Activated CD4-positive, alpha-beta T cell treated with anti-CD3 and anti-CD28 coated beads, Interleukin-2, Interleukin-4, amounts not matched to agents 100 ng/mL and 50 ng/mL, durations not matched to agents 16 hours and 8 hours (primary cell): ENCODE measurements at places on chromosomes 2 and 18.

GRCh38 chr2:147663962-147664361, 180.9 kb upstream of the ACVR2A start:
- DNase-seq, result peak; percentile 11

- no peak for DNase-seq
Observed at GRCh38 chr2:39065616-39066015, 55.2 kb downstream of the SOS1 start.

GRCh38 chr2:145000376-145000775, 480.5 kb upstream of the ZEB2 start:
- DNase-seq, result no peak

DNA sequence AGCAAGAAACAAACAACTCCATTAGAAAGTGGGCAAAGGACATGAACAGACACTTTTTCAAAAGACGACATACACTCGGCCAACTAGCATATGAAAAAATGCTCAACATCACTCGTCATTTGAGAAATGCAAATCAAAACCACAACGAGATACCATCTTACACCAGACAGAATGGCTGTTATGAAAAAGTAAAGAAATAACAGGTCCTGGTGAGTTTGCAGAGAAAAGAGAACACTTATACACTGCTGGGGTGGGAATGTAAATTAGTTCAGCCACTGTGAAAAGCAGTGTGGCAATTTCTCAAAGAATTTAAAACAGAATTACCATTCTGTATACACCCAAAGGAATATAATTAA, 130.5 kb downstream of the PLCL1 start:
- peak; percentile 40 for DNase-seq

DNA sequence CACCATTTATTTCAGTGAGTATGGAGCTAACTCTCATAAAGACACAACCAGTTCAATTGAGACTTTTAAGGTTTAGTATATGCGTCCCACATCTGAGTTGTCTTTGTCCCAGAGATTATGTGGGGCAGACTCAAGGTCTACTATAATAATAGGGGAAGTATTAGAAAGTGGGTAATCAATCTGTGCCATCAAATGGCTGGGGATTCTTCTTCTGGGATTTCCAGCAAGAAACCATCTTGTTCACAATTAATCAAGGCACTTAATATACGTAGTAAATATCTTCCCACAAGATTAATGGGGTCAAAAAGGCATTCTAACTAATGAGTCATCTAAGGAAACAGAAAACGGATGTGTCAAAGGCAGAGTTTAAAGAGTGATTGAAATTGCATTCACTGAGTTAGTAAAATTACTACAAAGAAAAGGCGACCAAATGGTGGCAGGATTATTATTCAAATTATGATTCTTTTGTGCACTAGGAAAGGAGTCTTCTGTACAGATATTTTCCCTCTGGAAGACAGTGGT, 179.8 kb upstream of the REG3G start:
- DNase-seq, result no peak

GRCh38 chr2:24110660-24111303, 12.4 kb downstream of the PFN4 start:
- DNase-seq, result no peak

DNA sequence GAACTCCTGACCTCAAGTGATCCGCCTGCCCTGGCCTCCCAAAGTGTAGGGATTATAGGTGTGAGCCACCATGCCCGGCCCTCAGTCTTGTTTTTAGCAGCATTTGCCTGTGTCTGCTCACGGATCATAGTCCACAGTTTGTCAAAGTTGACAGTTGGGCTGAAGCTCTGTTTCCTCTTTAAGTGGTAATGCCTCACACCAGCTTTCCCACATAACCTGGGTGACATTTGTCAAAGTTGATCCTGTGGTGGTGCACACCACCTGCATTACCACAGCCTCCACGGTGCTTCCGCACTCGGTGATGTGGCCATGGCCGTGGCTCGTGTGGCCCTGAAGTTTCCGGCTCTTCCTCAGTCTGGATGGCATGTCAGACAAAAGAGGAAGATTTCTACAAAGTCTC, 27.1 kb downstream of the RAB31 start:
- peak; percentile 15 for DNase-seq

- no peak for DNase-seq
Observed at GRCh38 chr2:172921532-172922236, 154.0 kb upstream of the MAP3K20 start.

DNA sequence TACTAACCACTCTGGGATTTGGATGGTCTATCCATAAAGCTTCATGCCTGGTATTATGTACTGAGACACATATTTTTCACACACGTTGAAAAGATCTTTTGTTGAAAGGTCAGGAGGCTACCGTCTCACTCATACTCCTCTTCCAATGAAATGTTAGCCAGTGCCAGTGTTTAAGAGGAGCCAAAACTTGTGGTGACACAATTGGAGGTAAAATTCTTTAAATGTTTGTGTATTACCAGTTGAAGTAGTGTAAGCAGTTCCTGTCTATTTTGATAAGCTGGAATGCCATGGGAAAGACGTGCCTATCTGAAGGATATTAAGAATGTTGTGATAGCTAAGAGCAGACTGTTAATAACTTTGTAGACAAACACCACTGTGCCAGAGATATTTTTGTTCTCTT, 32.1 kb downstream of the MARCHF7 start:
- no peak for DNase-seq

DNA sequence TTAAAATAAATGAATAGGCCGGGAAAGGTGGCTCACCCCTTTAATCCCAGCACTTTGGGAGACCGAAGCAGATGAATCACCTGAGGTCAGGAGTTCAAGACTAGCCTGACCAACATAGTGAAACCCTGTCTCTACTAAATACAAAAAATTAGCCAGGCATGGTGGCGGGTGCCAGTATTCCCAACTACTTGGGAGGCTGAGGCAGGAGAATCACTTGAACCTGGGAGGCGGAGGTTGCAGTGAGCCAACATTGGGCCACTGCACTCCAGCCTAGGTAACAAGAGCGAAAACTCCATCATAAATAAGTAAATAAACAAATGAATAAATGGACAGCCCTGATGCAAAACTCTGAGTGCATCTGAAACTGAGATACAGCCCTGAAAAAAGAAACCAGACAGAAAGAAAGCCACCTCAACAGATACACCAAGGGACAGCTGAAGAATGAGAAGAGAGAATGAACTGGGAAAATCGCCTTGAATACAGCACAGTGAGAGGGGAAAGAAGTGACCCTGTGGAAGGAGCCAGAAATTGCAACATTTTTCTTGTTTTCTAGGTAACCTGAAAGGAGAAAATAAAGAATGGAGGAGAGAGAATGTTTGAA, 64.4 kb downstream of the TRABD2A start:
- DNase-seq, result no peak

GRCh38 chr18:32919799-32920198, 147.0 kb upstream of the KLHL14 start:
- peak; percentile 15 for DNase-seq

DNA sequence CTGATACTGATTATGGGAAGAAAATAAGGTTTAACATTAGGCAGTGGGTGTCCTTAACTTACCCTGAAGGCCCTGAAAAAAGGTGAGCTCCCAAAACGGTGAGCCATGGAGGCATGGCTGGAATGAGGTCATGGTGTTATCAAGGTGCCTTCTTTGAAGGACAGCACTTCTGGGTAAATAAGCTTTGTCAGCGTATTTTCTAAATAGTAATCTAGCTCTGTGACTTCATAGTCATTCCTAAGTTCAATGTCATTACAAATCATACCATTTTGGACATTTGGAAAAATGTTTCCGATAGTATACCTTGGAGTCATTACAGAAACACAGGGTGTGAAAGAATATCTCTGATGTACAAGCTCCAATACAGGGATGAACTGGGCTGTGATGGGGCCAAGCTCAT, 35.2 kb upstream of the CNGA3 start:
- DNase-seq, result no peak

DNA sequence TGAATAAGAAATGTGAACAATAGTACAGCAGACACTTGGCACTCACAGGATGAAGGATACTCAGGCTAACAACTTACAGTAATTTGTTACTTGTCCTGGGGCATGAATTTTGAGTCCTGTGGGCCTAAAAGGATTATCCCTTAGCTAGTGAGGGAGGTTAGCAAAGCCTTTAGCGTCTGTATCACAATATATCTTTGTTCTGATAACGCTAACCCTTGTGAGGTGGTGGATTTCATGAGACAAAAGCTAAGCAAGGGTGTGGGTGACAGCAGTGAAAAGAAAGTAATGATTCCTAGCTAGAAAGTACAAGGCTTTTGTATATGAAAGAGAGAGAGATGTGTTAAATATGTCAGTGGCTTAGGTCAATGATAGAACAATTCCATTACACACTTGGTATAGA, 46.8 kb upstream of the TTC21B start:
- no peak for DNase-seq

DNA sequence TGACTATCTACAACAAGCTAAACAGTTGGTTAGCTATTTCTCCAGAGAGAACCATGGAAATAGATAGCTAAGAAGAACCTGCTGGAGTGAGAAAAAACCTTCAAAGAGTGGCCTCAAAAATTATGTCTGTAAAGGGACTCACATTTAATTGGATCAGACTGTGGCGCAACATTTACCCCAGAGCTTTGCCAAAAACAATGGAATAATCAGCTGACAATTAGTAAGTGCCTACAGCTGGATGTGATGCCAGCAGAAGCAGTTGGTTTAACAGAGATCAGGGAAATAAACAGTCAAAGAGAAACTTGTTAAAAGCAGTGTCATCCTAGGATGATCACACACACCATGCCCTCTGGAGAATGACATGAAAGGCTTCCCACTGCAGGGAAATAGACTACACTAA, 310.7 kb downstream of the CLIP4 start:
- DNase-seq, result no peak

DNA sequence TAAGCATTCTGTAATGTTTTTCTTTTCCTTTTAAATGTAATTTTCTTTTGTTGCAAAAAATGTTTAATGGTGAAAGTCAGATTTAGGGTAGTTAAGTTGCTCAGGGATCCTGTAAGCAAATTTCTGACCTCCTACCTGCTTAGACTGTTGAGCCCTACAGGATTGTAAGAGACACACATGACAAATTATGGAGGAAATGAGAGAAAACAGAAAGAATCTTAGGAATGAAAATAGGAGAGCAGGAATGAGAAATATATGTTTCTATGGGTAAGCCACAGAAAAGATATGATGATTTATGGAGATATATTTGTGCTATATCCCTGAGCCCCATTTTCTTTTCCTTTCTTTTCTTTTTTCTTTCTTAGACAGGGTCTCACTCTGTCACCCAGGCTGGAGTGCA, 28.3 kb downstream of the CYBRD1 start:
- DNase-seq, result no peak

DNA sequence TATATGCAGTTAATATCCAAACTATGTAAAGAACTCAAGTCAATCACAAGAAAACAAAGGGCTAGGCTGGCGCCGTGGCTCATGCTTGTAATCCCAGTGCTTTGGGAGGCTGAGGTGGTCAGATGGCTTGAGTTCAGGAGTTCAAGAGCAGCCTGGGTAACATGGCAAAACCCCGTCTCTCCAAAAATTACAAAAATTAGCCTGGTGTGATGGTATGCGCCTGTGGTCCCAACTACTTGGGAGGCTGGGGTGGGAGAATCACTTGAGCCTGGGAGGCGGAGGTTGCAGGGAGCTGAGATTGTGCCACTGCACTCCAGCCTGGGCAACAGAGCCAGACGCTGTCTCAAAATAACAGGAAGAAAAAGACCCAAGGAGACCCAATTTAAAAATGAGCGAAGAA, 91.9 kb upstream of the ALKAL2 start:
- no peak for DNase-seq

DNA sequence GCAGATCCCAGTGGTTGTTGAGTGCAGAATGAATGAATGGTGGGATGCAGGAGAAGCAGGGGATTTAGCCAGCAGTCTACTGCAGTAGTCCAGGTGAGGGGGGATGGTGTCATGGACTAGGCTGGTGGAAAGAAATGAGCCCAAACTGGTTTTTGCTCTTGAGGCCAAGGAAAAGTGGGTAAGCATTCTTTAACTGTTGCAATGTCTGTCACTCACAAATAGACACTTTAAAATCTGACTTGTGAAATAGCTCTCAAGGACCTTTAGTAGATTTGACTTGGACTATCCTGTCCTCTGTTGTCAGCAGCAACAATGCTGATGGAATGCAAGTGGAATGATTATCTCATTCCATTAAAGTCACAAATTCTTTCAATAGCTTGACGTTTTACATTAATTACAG, 37.5 kb upstream of the STK17B start:
- DNase-seq, result no peak

DNA sequence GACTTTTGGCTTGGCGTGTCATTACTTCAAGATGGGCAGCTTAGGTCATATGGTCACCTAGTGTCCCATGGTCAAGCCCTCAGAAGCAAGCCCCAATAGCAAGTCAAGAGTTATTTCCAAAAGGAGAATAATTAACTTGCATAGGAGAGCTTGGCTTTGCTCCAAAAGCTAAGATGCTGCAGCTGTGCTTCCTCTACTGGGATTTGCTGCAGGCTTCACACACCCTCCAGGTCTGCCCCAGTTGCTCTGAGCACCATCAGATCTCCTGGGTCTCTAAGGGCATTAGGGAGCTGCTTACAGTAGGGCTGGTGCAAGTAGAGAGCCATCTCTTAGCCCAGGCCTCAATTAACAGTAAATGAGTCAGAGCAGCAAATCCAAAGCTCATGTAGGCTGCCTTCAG, 46.6 kb downstream of the THUMPD2 start:
- DNase-seq, result no peak

GRCh38 chr2:30148850-30149249, 2.0 kb downstream of the YPEL5 start:
- DNase-seq, result no peak

DNA sequence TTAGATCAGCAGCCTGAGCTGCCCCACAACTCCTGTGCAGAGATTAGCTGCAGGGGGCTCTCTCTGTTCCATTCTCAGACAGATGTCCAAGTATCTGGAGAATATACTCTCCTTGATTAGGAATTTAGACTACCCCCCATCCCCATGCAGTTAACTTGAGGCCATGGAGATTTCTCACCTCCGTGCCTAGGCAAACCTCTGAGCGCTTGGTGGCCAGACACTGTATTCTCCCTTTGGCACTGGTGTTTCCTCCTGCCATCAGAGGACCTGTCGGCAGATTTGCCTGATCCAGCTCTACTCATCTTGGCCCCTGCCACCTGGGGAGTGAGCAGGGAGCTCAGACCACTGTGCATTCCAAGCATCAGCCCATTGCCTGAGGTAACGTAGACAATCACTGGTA, 48.3 kb downstream of the ZNF804A start:
- no peak for DNase-seq

DNA sequence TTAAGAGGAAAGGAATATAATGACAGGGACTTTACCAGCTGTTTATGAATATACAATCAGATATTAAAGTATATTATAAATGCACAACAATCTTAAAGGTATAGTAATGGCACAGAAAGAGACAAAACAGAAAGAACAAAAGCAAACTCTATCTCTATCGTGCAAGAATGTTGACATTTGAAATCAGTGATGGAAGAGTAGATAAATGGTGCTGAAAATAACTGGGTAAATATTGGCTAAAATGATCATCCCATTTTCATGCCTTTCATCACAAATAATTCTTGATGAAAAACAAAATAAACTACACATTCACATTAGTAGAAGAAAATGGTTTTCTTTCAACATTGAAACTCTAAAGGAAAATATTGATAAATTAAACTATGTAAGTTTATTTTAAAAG, 495.9 kb downstream of the IRS1 start:
- DNase-seq, result no peak

- DNase-seq, result no peak
Observed at GRCh38 chr2:201959198-201959597, 74.5 kb upstream of the FZD7 start.

- no peak for DNase-seq
Observed at GRCh38 chr2:238987352-238987981, 139.6 kb downstream of the TWIST2 start.
